SK-N-SH (cell line): ENCODE measurements at places on chromosomes 2 and 18. TPM values are rescaled to one million over a fixed set of nuclear protein-coding genes. Genes with fewer than 3 reads are reported as not detected.

The EPB41L5 gene
- 5.3 and 8.8 TPM in 2 replicates for polyA plus RNA-seq

GRCh38 chr18:12589448-12589847, 68.5 kb downstream of the SPIRE1 start:
- peaks cover 2% of the 10 kb centered on the region; the same call in 1 of the 2 replicates for H3K4me1 ChIP-seq
- no peak overlapping the region for H3K27ac ChIP-seq
- H3K4me3 ChIP-seq, result no peak overlapping the region
- DNase-seq, result peak; percentile 10
- H3K27me3 ChIP-seq, result no peaks in the 10 kb centered on the region

- H3K36me3 ChIP-seq, result no peaks in the 10 kb centered on the region
- H3K27me3 ChIP-seq, result no peaks in the 10 kb centered on the region; the same call in 1 of the 2 replicates
- no peaks in the 10 kb centered on the region for H3K4me1 ChIP-seq
- DNase-seq, result no peak
Observed at GRCh38 chr2:230942920-230943896, 18.2 kb upstream of the GPR55 start.

DNA sequence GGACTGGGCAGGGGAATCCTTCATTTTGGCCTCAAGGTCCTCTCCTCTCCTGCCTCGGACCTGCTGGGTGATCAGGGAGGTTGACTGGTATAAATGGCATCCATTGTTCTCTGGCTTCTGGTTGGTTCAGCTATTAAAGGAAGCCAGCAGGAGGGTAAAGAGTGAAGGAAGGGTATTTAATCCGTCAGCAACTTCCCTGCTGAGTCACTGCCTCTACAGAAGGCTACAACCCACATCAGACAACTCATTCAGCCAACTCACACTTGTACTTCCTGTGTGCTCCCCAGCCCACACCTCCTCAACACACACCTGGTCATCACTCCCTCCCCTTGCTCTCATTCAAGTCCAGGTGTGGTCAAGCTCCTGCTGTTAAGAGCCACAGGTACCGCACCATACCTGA, 68.3 kb upstream of the MRPS9 start:
- no peaks in the 10 kb centered on the region for H3K36me3 ChIP-seq
- H3K27ac ChIP-seq, result no peak overlapping the region
- H3K4me3 ChIP-seq, result no peak overlapping the region
- H3K27me3 ChIP-seq, result no peaks in the 10 kb centered on the region

DNA sequence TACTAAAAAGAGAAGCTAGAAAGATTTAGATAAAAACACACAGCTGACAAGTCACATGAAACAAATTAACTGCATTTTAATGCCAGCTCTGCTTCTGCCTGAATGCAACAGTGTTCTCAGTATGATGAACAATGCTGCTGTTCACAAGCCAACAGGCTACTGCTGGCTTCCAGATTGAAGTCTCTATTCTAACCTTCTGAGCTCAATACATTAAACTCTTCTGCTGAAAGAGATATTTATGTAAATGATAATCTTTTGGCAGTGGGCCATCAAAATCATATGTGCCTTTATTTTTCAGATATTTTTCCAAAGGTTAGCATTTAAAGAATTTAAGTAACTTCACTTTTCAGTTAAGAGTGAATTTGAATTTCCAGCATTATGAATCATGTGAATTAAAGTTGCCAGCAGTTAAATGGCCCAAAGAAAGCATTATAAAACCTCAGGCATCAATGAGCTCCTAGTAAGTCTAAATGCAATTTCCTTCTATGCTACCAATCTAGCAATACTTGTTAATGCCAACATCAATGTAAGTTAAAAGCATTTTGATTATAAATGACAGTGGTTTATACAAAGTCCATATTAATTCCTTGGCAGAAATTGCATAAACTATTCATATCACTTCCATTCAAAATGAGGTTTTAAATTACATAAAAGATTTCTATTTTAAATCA, 72.4 kb downstream of the ID2 start:
- no peak overlapping the region for H3K4me3 ChIP-seq
- peaks cover 11% of the 10 kb centered on the region; the same call in 1 of the 2 replicates for H3K4me1 ChIP-seq
- peaks cover 27% of the 10 kb centered on the region for H3K36me3 ChIP-seq
- DNase-seq, result peak; percentile 55
- H3K27ac ChIP-seq, result peak overlapping the region; percentile 86
- H3K27me3 ChIP-seq, result no peaks in the 10 kb centered on the region

- H3K4me1 ChIP-seq, result no peaks in the 10 kb centered on the region
- H3K27ac ChIP-seq, result no peak overlapping the region
- H3K36me3 ChIP-seq, result no peaks in the 10 kb centered on the region
- peaks cover 4% of the 10 kb centered on the region; the same call in 1 of the 2 replicates for H3K27me3 ChIP-seq
- H3K4me3 ChIP-seq, result no peak overlapping the region
Observed at GRCh38 chr18:77002496-77002895, 130.1 kb downstream of the MBP start.

- no peaks in the 10 kb centered on the region for H3K4me1 ChIP-seq
- peaks cover 52% of the 10 kb centered on the region; the same call in 1 of the 2 replicates for H3K27me3 ChIP-seq
- H3K36me3 ChIP-seq, result no peaks in the 10 kb centered on the region
Observed at GRCh38 chr18:74480149-74480651, 16.0 kb upstream of the CNDP2 start.

GRCh38 chr2:112803691-112804521, 19.6 kb upstream of the IL1A start:
- H3K36me3 ChIP-seq, result no peaks in the 10 kb centered on the region
- DNase-seq, result no peak
- H3K27ac ChIP-seq, result no peak overlapping the region
- H3K4me3 ChIP-seq, result no peak overlapping the region
- no peaks in the 10 kb centered on the region for H3K4me1 ChIP-seq

The TBR1 gene
- polyA plus RNA-seq, result under 0.01 TPM in 1 of 2 replicates, not detected in the other

DNA sequence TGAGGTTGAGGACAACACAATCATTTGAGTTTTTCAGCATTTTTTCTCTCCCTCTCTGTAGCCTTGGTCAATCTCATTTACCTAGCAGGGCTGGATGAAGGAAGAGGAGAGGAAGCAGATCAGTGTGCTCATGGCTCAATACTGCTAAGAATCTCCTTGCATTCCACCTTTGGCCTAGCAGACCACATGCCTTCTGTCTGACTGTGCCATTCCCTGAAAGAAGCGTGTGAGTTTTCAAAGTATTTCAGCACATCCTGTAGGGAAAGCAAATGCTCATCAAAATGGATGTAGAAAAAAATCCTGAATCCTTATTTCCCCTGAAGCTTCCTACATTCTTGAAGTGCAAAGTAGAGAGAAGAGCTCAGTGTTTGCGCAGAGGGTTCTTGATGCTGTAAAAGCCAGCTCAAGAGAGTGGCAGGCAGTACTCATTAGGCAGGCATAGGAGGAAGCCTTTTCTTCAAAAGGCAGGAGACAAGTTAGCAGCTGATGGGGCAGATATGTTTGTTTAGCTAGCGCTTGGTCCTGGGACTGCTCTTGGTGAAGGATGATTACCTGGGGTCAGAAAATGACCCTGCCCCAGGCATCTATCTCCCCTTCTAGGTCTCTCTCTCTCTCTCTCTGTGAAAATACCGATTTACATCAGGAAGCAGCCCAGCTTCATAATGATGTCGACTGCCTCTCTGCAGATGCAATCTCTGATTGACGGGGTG, 14.4 kb upstream of the PIK3C3 start:
- H3K27me3 ChIP-seq, result no peaks in the 10 kb centered on the region
- H3K36me3 ChIP-seq, result no peaks in the 10 kb centered on the region
- no peaks in the 10 kb centered on the region for H3K4me1 ChIP-seq
- no peak for DNase-seq
- no peak overlapping the region for H3K4me3 ChIP-seq
- H3K27ac ChIP-seq, result peak overlapping the region; percentile 92

GRCh38 chr2:173511942-173512341, 157.3 kb downstream of the CDCA7 start:
- no peaks in the 10 kb centered on the region; the same call in 1 of the 2 replicates for H3K27me3 ChIP-seq
- H3K27ac ChIP-seq, result no peak overlapping the region
- H3K4me3 ChIP-seq, result no peak overlapping the region
- no peaks in the 10 kb centered on the region for H3K36me3 ChIP-seq

DNA sequence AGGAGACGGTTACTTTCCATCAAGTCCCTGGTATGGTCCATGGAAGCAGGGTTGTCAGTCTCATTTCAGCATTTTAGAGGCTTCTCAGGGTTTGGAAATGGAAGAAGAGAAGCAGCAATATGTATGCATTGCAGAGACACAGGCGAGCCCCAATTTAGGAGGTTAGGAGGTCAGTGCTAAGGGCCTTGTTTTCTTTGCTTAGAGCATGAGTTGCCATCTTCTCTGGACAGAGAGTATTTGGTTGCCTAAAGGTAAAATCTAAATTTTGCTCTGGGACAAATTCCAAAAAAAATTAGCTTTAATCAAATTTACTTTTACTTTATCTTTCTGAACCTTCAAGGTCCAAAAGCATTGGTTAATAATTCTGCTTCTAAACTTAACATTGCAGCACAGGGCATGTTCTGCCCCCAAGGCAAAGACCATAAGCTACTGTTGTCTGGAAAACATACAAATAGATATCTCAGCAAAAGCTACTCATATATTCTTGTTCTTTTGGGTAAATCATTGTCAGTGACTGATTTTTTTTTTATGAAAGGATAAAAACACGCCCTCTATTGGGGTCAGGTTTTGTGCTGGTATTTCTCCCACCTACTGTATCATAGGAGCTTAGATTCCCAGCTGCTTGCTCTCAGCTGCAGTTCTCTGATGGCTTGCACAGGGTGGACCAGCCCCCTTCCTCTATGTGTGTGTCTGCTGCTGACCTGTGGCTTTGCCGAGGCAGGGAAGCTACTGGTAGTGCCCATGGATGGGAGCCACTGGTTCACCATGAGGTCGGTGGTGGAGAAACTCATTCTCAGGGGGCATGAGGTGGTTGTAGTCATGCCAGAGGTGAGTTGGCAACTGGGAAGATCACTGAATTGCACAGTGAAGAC, at the start of gene UGT1A9:
Gene UGT1A9, plus strand, starts transcription at position 609 of the 872 bp plus-strand sequence. Its CDS starts 37 bp downstream, at position 646.
- no peaks in the 10 kb centered on the region for H3K36me3 ChIP-seq
- no peak for DNase-seq
- H3K27ac ChIP-seq, result no peak within 1 kb of the TSS
- no peaks in the 10 kb centered on the region for H3K4me1 ChIP-seq
- H3K4me3 ChIP-seq, result no peak within 1 kb of the TSS

DNA sequence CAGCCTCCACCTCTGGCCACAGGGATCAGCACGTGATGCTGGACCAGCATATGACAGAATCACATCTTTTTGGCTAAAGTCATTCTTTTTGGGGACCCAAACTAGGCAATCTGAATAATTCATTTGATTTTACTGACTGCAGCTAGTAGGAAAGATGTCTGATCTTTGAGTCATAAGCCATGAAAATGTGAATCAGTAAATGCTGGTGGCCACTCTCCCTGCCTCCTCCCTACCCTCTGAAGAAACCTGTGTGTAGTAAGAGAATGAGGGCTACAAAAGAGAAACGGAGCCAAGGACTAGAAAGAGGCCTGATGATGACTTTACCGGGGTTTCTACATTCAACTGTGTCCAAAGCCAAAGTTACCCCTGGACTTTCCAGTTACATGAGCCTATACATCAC, 10.1 kb upstream of the LRPPRC start:
- no peak overlapping the region for H3K27ac ChIP-seq
- peaks cover 5% of the 10 kb centered on the region for H3K4me1 ChIP-seq
- no peak for DNase-seq
- H3K4me3 ChIP-seq, result no peak overlapping the region
- H3K36me3 ChIP-seq, result no peaks in the 10 kb centered on the region

GRCh38 chr2:191436368-191437055, 191.3 kb downstream of the MYO1B start:
- no peaks in the 10 kb centered on the region for H3K27me3 ChIP-seq
- no peak overlapping the region for H3K27ac ChIP-seq
- peak; percentile 12 for DNase-seq
- H3K4me3 ChIP-seq, result no peak overlapping the region
- peaks cover 1% of the 10 kb centered on the region; the same call in 1 of the 2 replicates for H3K4me1 ChIP-seq

DNA sequence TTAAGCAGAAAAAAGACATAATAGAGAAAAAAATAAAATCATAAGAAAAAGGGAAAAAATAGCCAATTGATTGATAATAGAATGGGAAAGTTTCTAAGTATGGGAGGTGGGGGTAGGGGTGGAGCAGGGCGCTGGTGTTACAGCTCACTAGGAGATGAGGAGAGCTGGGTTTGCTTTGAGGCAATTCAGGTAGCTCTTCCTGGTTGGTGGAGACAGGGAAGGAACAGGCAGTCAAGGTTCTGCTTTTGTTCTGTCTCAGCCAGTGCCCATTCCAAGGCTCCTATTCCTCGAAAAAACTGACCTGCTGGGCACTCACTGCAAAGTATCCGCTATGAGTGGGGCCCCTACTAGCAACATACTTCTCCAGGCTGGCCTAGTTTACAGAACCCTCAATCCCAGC, 1.7 kb upstream of the CNNM4 start:
- H3K36me3 ChIP-seq, result no peaks in the 10 kb centered on the region
- no peaks in the 10 kb centered on the region for H3K27me3 ChIP-seq
- no peak overlapping the region for H3K4me3 ChIP-seq
- peaks cover 12% of the 10 kb centered on the region; the same call in 1 of the 2 replicates for H3K4me1 ChIP-seq

GRCh38 chr2:37623971-37624900, 47.2 kb downstream of the CDC42EP3 start:
- no peaks in the 10 kb centered on the region for H3K36me3 ChIP-seq
- H3K4me3 ChIP-seq, result no peak overlapping the region
- no peaks in the 10 kb centered on the region for H3K27me3 ChIP-seq
- H3K4me1 ChIP-seq, result peaks cover 15% of the 10 kb centered on the region; the same call in 1 of the 2 replicates
- no peak for DNase-seq

- H3K4me1 ChIP-seq, result no peaks in the 10 kb centered on the region
- DNase-seq, result no peak
- peaks cover 17% of the 10 kb centered on the region for H3K36me3 ChIP-seq
- no peak overlapping the region for H3K4me3 ChIP-seq
Observed at GRCh38 chr2:179939259-179939658, 67.8 kb downstream of the CWC22 start.

DNA sequence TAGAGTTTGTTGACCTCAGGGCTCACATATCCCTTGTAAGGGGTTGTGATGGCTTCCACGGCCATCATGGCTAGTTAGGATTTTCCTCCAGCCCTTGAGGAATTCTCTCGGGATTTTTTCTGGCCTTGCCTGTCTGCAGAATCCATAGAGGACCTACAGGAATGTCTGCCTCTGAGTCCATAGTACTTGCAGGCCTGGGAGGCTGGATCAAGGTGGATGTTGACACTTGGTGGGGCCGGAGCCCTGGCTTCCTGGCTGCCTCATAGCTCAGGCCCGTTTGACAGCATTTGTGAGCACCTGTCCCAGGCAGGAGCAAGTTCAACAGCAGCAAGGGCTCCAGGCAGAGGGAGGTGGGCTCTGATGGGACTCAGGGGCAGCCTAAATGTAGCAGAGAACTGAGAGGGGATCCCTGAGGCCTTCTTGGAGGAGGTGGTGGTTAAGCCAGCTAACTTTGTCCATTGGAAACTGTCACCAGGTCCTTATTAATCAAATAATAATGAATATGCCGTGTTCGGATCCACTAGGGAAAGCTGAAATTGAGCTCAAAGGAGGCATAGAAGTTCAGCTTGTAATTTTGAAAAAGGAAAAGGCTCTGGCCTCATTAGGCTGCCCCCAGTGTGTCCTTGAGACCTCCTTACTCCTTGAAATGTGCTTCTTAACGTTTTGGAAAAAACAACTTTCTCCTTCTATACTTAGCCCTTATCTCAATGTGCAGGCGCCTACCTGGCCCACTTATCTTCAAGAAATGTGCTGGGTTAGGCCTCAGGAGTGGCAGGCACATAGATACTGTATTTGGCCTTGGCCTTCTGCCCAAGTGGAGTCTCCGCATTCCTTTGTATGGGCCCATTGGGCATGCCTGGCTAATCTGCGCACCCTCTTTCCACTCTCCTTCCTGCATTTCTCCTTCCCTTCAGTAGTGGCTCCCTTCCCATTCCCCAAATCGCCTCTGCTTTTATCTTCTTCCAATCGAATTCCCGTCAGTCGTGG, 66.9 kb downstream of the HPCAL1 start:
- H3K36me3 ChIP-seq, result no peaks in the 10 kb centered on the region
- no peaks in the 10 kb centered on the region for H3K4me1 ChIP-seq
- H3K27me3 ChIP-seq, result no peaks in the 10 kb centered on the region
- no peak overlapping the region for H3K27ac ChIP-seq
- DNase-seq, result no peak
- no peak overlapping the region for H3K4me3 ChIP-seq

The CD302 gene
- 4.4 and 5.1 TPM in 2 replicates for polyA plus RNA-seq

The VWA3B gene
- not detected in 2 replicates for polyA plus RNA-seq

- peak overlapping the region; percentile 74 for H3K27ac ChIP-seq
- no peaks in the 10 kb centered on the region for H3K36me3 ChIP-seq
- DNase-seq, result peak; percentile 66
- peaks cover 9% of the 10 kb centered on the region; the same call in 1 of the 2 replicates for H3K4me1 ChIP-seq
Observed at GRCh38 chr2:118185210-118186109, 97.2 kb downstream of the INSIG2 start.
